Caudate nucleus (tissue), 63 donors: ENCODE measurements at places on chromosomes 1 and 21.

GRCh38 chr1:67947114-67947513 is 103.3 kb downstream of the DIRAS3 start:
- no peak for DNase-seq

DNA sequence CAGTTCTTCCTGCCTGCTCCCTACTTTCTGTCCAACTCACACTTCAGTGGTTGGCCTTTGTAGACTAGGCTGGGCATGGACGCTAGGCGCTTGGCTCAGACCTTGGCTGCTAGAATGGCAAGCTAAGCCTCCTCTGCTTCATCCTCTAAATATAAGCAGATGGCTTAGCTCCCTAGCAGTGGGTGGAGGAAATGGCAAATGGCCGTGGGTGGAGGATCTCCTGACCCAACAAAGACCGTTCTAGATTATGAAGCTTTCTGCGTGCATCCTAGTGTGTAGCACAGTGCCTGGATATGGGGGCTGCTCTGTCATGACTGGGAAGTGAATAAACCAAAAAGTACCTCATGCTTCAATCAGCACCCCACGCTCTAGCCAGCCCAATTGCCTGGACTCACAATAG is 10.4 kb upstream of the ETV3L start:
- no peak for DNase-seq

GRCh38 chr1:229203030-229203751 is 67.7 kb upstream of the RAB4A start:
- DNase-seq, result no peak

DNA sequence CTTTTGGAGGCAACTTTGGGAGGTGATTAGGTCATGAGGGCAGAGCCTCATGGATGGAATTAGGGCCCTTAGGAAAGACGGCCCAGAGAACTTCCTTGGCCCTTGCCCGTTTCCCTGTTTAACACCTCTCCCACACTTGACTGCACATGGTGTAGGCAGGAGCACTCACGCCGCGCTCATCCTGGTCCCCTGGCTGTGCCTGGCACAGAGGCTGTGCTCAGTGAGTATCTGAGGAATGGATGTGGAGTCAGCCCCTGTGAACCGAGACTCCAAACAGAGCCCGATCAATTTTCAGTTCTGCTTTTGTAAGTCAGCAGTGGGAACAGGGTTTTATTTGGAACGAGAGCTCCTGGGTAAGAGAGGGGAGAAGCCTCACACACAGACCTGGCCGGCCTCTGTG is 29.8 kb upstream of the ETV3 start:
- DNase-seq, result no peak

DNA sequence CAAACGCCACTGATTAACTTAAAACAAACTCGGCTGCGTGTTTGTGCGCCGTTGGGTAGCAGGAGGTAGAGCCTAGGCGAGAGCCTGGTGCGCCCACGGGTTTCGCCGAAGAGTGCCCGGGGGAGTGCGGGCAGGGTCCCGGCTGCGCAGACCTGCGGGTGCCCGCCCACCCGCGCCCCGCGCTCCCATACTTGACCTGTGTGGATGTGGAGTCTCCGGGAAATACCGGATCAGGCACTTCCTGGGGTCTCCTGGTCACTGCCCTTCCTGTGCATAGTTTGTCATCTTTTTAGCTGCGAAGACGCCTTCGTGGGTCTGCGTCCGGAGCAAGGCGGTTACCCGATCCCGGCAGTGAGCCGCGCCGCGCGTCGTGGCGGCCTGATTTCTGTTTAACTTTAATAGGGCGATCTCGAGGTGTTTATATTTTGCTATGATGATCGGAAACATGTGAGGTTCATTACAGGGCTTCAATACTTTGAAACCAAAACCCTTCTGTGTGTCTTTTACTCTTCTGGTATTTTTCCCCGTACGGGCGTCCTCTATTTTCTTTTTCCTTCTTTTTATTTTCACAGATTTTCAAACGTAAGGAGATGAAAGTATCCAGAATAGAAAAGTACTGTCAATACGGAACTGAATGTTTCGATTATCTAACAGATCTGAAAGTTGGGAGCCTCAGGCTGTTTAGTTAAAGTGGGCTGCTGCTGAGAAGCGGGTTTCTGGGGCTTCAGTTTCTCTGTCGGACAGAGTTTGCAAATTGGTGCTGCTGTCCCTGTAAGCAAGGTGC is 15.2 kb downstream of the NR5A2 start:
- no peak for DNase-seq

DNA sequence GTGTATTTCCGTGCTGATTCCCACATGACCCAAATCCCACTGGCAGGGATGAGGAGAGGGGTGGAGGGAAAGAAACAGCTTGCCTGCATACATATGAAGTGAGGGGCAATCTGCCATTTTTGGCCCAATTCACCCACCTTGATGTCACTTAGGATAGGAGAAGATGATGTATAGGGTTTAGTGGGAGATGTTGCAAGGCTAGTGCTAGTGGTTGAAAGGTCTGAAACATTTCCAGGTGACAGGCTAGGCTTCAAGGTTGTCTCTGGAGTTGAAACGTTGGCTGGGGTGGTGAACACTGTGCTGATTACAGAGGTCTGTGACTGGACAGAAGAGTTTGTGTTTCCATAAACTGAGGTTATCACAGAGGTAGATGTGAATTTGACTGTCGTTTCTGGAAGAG is 12.1 kb downstream of the CD34 start:
- DNase-seq, result no peak

DNA sequence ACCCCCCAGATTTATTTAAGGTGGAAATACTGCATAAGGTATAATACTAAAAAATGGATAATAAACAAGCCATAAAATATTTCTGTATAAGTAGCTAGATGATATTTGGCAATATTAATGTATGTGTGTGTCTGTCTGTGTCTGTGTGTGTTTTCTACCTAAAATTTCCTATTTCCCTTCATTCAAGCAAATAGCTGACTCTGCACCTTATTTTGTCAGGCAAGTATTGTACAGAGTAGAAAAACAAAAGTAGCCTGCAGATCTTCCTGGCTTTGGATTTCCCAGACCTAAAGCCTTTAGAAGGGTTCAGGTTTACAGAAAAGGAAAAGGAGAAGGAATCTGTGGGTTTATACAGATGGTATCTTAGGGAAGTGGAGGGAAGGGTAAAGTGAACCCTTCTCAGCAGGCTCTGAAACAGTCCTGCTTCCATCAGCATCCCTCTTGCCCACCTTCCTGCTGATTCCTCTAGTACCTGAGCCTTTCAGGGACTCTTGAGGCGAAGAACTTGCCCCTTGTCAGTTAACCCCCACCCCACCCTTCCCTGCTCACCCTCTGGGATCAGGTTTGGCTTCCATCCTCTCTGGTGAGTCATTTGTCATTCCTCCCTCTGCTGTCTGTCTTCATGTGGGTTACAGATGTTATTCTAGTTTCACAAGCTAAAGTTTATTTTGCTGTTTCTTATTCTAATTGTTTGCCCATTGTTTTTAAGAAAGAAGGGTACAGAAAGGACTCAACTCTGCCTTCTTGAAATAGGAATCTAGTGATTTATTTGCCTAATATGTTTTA is 21.7 kb upstream of the RGS16 start:
- no peak for DNase-seq
